Activated CD8-positive, alpha-beta T cell treated with anti-CD3 and anti-CD28 coated beads, Interleukin-2, amount 10 ng/mL, durations not matched to agents 7 days and 5 days (primary cell): ENCODE measurements at places on chromosomes 3 and 15.

- no peaks in the 10 kb centered on the region for H3K27me3 ChIP-seq
- H3K36me3 ChIP-seq = no peaks in the 10 kb centered on the region
- no peaks in the 10 kb centered on the region for H3K4me1 ChIP-seq
- no peak overlapping the region for H3K4me3 ChIP-seq
- no peak overlapping the region for H3K27ac ChIP-seq
These were observed 145.4 kb upstream of the PROK2 start for GRCh38 chr3:71930056-71930991.

DNA sequence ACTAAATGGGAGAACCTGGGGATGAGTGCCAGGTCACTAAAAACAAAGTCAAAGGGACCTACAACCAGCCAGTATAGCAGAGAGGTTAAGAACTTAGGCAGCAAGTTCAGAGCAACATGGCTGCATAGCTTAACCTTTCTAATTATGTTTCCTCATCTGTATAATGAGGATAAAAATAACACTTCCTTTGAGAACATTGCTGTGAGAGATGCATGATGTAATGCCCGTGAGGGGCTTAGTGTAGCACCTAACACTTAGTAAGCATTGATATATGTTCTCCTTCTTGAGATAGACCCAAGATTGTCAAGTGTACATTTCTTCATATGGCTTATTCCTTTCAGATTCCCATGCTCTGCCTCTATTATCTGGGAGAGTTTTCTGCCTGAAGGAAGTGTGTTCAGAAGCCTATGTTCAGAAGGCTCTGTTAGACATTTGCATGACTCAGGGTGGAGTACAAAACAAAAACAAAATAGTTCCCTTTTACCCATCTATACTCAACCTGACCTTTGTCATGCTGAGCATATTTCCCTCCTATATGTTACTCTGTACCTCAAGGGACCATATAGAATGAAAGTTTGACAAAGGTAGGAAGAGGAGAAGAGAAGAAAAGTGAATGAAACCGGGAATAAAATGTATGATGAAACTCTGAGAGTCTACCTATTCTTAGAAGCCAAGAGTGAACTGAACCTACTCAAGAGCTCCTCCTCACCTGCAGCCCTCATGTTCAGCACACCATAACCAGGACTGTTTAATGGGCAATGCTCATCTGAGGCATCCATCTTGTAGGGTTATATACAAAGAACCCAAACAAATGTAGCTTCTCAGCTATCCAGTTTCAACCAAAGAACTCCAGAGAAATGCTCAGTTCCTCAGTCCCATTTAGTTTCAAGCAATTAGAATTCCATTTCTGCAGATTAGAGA is 70.7 kb upstream of the KCNMB2 start:
- no peak for DNase-seq
- no peak overlapping the region for H3K4me3 ChIP-seq
- H3K27me3 ChIP-seq = peaks cover 2% of the 10 kb centered on the region
- no peaks in the 10 kb centered on the region for H3K4me1 ChIP-seq
- H3K36me3 ChIP-seq = no peaks in the 10 kb centered on the region

- no peaks in the 10 kb centered on the region for H3K27me3 ChIP-seq
- H3K36me3 ChIP-seq = peaks cover 38% of the 10 kb centered on the region
- peak overlapping the region; percentile 65 for H3K4me3 ChIP-seq
- DNase-seq = no peak
These were observed 2.2 kb upstream of the UBA3 start for GRCh38 chr3:69082361-69082760.

- no peak overlapping the region for H3K4me3 ChIP-seq
- no peak for DNase-seq
- no peak overlapping the region for H3K27ac ChIP-seq
- H3K4me1 ChIP-seq = peaks cover 36% of the 10 kb centered on the region
- H3K36me3 ChIP-seq = peaks cover 8% of the 10 kb centered on the region
These were observed 7.2 kb upstream of the FBLN2 start for GRCh38 chr3:13541691-13542090.

GRCh38 chr3:155352900-155353490 is 59.5 kb upstream of the STRIT1 start:
- DNase-seq = no peak

GRCh38 chr3:124299831-124300230 is 307.9 kb upstream of the ROPN1 start:
- H3K4me3 ChIP-seq = no peak overlapping the region
- no peak for DNase-seq
- H3K27me3 ChIP-seq = peaks cover 8% of the 10 kb centered on the region
- H3K4me1 ChIP-seq = no peaks in the 10 kb centered on the region

GRCh38 chr3:141486746-141487520 is at the start of gene RASA2:
RASA2 (plus strand) TSS chr3:141487027; CDS start chr3:141487084, 57 bp downstream.
- peaks cover 41% of the 10 kb centered on the region for H3K36me3 ChIP-seq
- peak within 1 kb of the TSS; percentile 96 for H3K27ac ChIP-seq
- peak within 1 kb of the TSS; percentile 88 for H3K4me3 ChIP-seq
- no peaks in the 10 kb centered on the region for H3K27me3 ChIP-seq
- peak; percentile 65 for DNase-seq

DNA sequence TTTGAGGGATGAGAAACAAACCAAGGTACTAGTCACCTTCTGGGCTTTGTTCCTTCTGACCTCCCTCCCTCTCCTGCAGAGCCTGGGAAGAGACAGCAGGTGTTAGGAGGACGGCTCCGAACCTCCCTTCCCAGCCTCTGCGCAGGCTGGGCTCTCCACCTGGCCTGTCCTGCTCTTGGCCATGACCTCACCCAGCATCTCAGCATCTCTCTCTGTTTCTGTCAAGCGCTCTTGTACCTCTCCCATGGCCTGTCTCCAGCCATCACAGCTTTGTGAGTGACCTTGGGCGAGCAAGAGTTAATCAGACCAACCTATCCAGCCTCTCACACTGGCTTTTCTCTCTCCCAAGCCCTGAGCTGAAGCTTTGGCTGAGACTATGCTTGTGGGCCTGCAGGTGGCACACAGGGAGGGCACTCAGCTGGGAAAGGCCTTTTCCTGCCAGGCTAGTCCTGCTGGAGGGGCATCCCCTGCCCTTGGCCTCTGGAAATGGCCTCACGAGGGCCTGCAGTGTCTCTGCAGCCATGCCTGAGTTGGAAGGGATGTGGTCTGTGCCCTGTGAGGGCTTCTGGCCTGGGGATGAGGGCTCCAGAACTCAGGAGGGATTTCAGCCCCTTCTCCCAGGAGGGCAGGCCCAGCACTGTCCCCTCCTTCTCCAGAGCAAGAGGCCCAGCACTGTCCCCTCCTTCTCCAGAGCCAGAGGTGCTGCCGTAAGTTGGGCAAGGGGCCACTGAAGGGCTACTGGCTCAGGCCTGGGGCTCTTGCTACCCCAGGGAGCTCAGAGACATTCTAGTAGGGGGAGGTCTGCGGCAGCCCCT is 2.1 kb downstream of the CHST13 start:
- H3K4me1 ChIP-seq = peaks cover 3% of the 10 kb centered on the region
- H3K27me3 ChIP-seq = peaks cover 17% of the 10 kb centered on the region
- no peak overlapping the region for H3K27ac ChIP-seq
- no peak overlapping the region for H3K4me3 ChIP-seq

- peaks cover 15% of the 10 kb centered on the region for H3K27me3 ChIP-seq
- no peak overlapping the region for H3K27ac ChIP-seq
- H3K36me3 ChIP-seq = no peaks in the 10 kb centered on the region
These were observed 39.0 kb downstream of the MECOM start for GRCh38 chr3:169624533-169624972.

DNA sequence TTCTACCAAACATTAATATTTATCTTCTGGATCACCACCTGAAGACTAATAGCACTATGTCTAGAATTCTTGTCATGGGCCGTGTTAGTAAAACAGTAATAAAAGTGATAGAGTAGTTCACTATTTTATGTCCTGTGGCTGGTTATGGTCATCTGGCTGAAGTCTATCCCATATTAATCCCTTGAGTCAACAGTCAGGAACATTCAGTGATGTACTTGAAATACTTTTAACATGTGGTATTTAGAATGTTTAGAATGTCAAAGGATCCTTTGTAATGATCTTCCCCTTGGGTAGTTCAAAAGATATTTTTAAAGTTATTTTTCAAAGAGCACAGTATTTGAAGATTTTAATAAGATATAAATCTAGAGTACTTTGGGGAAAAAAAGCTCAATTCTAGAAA is 117.0 kb downstream of the MBNL1 start:
- no peaks in the 10 kb centered on the region for H3K27me3 ChIP-seq
- peaks cover 45% of the 10 kb centered on the region for H3K4me1 ChIP-seq
- no peak overlapping the region for H3K4me3 ChIP-seq
- no peak for DNase-seq
- H3K36me3 ChIP-seq = peaks cover 37% of the 10 kb centered on the region

DNA sequence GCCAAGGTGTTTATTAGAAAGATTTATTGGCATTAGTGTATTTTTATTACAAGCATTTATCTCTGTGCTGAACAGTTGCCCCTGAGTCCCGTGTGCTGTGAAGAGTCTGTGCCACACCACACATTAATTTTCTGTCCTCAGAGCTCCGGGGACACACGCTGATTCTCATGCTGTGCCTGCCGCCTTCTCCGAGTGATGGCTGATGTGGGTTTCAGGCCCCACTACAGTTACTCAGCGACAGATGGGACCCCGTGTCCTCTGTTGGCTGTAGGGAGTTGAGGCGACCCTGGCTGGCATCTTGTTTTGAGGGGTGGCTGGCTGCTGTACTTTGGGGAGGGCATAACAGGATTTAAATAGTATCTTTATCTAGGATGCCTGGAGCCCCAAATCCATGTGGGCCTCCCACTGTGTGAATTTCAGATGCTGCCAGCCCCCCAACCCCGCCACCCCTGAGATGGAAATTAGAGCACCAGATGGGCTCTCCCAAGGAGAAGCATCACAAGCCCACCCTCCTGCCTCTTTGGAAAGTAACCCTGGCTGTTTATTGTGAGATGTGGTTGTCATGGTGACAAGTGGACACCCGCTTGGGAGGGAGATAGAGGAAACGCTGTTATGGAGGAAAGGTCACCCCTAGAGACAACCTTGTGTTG is 185.6 kb downstream of the APBA2 start:
- no peak overlapping the region for H3K4me3 ChIP-seq
- H3K27me3 ChIP-seq = no peaks in the 10 kb centered on the region
- H3K27ac ChIP-seq = no peak overlapping the region
- H3K36me3 ChIP-seq = no peaks in the 10 kb centered on the region

DNA sequence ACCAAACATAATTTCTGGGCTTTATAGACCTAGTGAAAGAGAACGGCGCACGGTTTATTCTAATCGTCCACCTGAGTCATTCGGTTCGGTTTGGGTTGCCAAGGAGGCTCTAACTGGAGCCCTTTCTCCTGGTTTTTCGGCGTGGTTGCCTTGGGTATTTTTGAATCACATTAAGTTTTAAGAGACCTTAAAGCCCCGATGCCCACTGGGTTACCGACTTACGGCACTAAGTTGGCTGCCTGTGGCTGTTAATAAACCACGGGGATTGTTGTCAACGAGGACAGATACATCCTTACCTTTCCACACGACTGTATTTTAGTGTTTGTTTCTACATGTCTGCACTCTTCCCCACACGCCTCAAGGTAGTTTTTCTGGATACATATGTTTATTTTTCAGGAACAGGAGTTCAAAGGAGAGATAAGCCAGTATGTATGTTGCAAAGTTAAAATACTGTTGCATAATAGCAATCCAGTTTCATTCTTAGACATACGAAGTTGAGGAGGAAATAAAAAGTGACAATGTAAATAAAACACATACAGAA is 1.2 kb upstream of the ANP32A start:
- peaks cover 3% of the 10 kb centered on the region for H3K27me3 ChIP-seq
- peaks cover 15% of the 10 kb centered on the region for H3K4me1 ChIP-seq
- DNase-seq = peak; percentile 36
- H3K36me3 ChIP-seq = peaks cover 15% of the 10 kb centered on the region
- peak overlapping the region; percentile 14 for H3K27ac ChIP-seq

DNA sequence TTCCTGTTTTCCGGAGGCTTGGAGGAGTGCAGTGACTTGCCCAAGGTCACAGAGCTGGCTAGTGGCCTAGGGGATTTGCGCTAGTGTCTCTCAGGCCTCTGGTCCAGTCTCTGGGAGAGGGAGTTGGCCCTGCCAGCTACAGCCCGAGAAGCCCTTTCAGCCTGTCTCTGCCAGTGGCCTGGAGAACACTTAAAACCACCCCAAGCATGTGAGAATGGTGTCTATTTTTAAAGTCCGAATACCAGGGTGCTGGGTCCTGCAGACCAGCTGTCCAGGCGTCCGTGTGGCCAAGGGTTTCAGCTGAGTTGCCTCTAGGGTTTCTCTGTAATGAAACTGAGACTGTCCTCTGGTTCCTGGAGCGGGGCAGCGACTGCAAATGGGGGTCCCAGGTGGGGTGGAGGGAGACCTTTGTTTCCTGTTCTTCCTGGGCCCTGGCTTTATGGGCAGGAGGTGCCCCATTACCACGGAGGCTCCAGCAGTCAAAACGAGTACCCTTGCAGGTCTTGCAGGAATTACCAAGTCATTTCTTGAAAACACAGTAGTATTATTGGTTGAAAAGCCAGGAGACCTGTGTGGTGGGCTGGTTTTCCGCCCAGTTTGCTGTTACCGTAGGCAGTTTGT is 2.2 kb downstream of the CAND2 start:
- H3K27me3 ChIP-seq = peaks cover 17% of the 10 kb centered on the region
- H3K4me3 ChIP-seq = no peak overlapping the region
- H3K36me3 ChIP-seq = no peaks in the 10 kb centered on the region
- H3K27ac ChIP-seq = no peak overlapping the region
- H3K4me1 ChIP-seq = peaks cover 6% of the 10 kb centered on the region

DNA sequence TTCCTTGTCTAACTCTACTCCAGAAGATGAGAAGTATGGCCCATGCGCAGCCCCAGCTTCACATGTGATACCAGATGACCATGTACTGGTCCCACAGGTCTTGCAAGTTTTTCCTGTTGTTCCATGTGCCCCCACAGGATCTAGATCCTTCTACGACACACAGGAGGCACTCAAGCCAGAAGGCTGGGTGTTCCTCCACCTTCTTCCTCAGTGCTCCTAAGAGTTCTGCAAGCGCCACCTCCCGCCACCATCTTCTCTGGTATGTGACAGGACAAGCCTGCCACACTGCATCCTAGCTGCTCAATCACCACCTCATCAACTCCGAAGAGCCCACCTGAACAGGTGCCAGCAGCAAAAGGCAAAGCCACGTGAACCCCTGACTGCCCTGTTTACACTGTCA is 43.1 kb downstream of the XXYLT1 start:
- H3K4me3 ChIP-seq = no peak overlapping the region
- H3K4me1 ChIP-seq = peaks cover 19% of the 10 kb centered on the region
- DNase-seq = peak; percentile 15
- H3K27ac ChIP-seq = no peak overlapping the region
- H3K27me3 ChIP-seq = peaks cover 3% of the 10 kb centered on the region

GRCh38 chr3:159910991-159911663 is 77.5 kb upstream of the IL12A start:
- H3K4me3 ChIP-seq = peak overlapping the region; percentile 70
- H3K27ac ChIP-seq = peak overlapping the region; percentile 69
- DNase-seq = peak; percentile 35
- H3K36me3 ChIP-seq = no peaks in the 10 kb centered on the region

- DNase-seq = no peak
- H3K27ac ChIP-seq = no peak overlapping the region
- H3K4me3 ChIP-seq = no peak overlapping the region
- H3K4me1 ChIP-seq = peaks cover 15% of the 10 kb centered on the region
These were observed 34.5 kb upstream of the MAP3K13 start for GRCh38 chr3:185328324-185329004.

DNA sequence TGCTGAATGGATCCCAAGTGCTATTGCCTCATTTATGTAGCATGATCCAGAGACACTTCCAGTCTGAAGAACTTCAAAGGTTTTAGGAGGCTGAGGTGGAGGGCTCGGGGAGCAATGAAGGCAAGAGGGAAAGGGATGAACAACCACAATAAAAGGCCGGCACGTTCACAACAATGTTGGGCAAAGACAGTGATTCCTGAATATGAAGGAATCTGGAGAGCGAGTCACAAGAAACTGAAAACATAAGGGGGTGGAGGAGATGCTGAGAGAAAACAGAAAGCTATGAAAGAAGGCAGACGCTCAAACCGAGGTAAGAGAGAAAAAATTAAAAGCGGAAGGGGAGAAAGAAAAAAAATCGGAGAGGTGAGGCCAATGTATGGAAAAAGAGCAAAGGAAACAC is 120.1 kb downstream of the GREM1 start:
- H3K27ac ChIP-seq = no peak overlapping the region
- H3K4me3 ChIP-seq = no peak overlapping the region
